Stimulated activated CD8-positive, alpha-beta memory T cell treated with anti-CD3 and anti-CD28 coated beads, Interleukin-7, amount 100 ng/mL, for 24 hours (primary cell): ENCODE measurements at places on chromosomes 1 and 21.

DNA sequence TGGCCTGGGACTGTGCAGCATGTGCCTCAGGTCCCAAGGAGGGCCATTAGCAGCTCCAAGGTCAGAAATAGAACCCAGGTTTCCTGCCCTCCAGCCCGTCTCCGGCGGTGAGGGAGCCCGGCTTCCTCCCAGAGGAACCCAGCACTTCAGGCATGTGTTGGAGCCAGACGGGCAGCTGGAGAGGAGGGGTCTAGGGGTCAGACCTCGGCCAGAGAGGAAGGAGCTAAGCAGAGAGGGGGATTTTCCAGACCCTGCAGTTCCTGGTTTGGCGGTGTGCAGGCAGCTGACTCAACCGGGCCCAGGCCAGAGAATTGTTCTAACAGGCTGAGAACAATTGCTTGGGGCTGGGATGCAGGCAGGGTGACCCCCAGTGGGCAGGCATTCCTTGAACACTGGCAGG lies 37.1 kb downstream of the HSPG2 start:
- DNase-seq = no peak

DNA sequence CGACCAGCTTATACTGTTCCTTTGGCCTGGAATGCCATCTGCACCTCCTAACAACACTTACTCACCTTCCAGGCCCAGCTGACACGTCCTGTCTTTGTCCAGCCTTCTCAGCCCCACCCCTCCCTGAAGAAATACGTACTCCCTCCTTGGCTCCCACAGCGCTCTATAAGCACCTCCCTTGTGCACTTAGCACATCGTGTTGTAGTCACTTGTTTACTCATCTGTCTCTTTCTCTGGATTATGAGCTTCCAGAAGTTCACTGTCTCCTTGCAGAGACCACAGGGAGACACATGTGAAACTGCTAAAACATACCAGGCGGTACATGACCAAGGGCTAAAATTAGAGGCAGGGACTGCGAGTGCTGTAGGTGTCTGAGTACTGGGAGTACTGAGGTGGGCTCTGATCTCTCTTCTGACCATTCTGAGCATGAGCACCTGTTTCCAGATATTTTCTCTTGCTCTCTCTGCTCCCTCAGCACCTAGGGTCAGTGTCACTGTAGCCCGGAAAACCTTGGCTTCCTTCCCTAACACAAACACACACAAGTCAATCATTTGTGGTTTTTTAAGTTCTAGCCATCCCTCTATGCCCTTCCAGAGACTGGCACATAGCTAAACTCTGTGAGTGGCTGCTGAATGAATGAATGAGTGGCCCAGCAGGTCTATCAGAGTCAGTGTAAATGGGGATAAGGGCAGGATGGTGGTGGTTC lies 5.1 kb downstream of the DCST1 start:
- no peak for DNase-seq

GRCh38 chr1:226738995-226739695 lies at the start of gene ITPKB:
ITPKB (minus strand) TSS chr1:226739282; CDS start chr1:226737458, 1,824 bp downstream.
- DNase-seq = no peak

DNA sequence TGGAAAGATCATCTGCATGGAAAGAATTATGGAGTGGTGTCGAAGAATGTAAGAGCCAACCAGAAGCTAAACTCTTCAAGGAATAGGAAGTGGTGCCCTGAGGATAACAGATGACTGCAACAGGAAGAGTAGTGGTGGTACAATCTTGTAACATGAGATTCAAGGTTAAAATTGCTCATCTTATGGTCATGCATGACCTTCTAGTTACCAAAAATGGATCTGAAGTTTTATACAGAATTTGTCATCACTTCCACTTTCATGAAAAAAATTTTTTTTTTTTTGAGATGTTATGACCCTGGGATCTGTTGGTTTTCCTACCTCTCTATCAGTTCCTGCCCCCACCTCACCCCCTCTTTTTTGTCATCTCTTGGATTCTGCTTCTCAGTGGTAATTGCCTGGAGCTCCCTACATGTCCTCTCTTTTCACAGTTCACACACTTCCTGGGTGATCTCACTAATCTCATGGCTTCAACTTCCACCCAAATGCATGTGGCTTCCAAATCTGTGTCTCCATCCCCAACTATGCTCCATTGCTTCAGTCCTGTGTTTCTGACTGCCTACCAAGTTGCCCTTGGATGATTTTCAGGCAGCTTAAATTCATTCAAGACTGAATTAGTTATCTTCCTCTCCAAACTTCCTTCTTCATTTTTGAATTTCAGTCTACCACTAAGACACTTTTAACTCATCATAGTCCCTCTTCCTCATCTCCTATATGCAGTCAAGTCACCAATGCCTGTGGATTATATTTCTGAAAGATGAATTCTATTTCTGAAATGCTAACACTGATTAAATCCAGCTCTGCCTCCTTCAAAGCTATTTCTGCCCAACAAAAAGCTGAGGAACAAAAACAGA lies 48.4 kb downstream of the SLAMF6 start:
- DNase-seq = no peak

- DNase-seq = no peak
Observed at GRCh38 chr1:3018051-3018471, 3.2 kb upstream of the ACTRT2 start.

GRCh38 chr21:42183374-42184266 lies 35.3 kb upstream of the ABCG1 start:
- no peak for DNase-seq

DNA sequence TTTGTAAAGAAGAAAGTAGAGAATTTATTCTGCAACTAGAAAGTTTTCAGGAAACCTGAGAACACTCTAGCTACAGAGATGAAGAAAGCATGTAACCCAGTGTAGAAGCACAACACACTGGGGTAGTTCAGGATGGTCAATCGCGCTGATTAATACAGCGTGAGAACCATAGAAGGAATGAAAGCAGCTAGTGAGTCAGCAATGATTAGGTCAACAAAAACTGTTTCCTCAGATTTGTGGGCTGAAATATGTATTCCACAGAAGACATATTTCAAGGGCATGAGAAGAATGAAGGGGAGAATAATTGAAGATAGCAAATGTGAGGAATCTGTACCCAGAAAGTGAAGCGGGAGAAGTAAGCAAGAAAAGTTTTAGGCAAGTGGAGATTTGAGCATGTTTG lies 97.8 kb upstream of the ADGRL2 start:
- no peak for DNase-seq

GRCh38 chr1:11068600-11069473 lies 9.0 kb upstream of the SRM start:
- DNase-seq = no peak

- no peak for DNase-seq
Observed at GRCh38 chr1:87134625-87135328, 193.9 kb upstream of the LMO4 start.

GRCh38 chr1:151372058-151372934 lies at the start of gene SELENBP1:
SELENBP1 (minus strand) TSS chr1:151372705; CDS start chr1:151372641, 64 bp downstream.
- DNase-seq = no peak

DNA sequence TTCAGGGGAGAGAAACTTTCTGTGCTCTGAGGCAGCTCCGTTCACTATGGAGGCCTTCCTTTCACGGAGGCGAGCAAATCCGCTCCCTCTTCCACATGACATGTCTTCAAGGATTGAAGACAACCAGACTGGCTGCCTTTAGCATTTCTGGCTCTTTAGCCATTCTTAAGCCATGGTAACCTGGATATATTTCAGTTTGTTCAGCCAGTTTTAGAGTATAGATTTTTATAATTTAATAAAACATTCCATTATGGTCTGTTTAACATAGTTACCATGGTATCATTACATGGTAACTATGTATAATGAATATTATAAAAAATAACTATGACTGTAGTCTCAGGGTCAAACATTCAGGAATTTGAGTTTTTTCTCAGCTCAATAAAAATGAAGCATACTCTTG lies 54.2 kb upstream of the NFIA start:
- no peak for DNase-seq

DNA sequence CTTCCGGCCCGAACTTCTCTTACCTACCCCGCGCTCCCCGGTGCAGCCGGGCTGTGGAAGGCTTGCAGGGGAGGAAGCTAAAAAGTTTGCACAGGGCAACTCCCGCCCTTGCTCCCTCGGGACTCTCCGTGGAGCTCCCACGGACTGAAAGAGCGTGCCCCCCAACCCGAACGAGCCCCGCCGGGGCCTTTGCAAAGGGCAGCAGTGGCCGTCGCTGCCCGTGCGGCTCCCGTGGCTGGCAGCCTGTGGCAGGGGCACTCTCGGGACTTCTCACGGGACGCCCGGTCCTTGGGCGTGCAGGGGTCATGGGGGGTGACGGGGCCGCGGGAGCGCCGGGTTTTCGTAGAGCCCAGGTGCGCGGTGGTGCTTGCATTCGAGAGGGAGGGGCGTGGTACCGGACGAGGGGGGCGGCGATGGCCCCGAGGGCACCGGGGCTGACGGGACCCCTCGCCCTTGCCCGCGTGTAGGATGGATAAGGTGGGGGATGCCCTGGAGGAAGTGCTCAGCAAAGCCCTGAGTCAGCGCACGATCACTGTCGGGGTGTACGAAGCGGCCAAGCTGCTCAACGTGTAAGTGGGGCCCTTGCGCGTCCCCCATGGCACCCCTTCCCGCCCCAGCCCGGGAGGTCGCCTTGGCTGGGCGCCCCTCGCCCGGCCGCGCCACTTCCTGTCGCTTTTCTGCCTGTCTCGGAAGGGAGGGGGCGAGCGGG lies 711 bp downstream of the GADD45A start:
- peak; percentile 37 for DNase-seq

GRCh38 chr21:33815143-33815707 lies 100.4 kb downstream of the ATP5PO start:
- no peak for DNase-seq

GRCh38 chr1:241181971-241182370 lies 175.0 kb downstream of the RGS7 start:
- no peak for DNase-seq

DNA sequence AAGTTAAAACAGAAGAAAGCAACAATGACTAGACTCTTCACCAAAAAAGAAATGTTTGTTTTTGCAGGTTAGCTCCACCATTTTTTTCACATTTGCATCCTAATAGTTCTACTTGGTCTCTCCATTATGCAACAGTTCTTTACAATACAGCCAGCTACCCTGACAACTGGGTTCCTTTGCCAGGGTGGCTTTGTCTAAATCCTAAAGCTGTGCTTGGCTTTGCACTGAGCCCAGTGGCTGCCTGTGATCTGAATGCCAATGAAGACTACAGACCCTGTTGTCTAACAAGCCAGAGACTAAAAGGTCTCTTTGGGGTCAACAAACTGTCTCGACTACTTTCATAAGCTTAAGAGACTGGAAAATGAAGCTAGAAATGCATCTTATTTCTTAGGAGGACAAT lies 112.0 kb downstream of the AKT3 start:
- DNase-seq = no peak

DNA sequence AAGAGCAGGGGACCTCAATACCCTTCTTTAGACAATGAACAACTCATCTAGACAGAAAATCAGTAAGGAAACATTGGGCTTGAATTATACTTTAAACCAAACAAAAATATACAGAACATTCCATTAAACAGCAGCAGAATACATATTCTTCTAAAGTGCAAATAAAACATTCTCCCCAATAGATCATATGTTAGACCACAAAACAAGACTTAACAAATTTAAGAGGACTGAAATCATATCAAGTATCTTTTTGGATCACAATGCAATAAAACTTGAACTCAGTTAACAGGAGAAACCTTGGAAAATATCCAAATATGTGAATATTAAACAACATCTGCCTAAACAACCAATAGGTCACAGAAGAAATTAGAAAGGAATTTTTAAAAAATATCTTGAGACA lies 47.7 kb upstream of the HP1BP3 start:
- no peak for DNase-seq

- DNase-seq = no peak
Observed at GRCh38 chr1:176864211-176864610, 300.3 kb downstream of the ASTN1 start.

- DNase-seq = no peak
Observed at GRCh38 chr1:183598386-183598785, 8.1 kb upstream of the NCF2 start.

DNA sequence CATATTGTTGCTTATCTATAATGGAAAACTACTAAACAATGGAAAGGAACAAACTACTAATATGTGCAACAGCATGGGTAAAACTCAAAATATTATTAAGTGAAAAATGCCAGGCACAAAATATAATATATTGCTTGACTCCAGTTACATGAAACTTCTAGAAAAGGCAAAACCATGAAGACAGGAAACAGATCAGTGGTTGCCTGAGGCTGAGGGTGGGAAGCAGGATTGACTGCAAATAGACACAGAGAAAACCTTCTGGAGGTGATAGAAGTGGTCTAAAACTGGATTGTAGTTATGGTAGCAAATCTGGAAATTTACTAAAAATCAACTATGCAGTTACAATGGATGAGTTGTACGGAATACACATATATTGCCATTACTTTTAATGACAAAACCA lies 29.5 kb upstream of the SLC44A3 start:
- no peak for DNase-seq

- no peak for DNase-seq
Observed at GRCh38 chr1:24465638-24466037, 37.0 kb upstream of the RCAN3 start.

- no peak for DNase-seq
Observed at GRCh38 chr1:9665193-9665592, 13.7 kb downstream of the PIK3CD start.

GRCh38 chr1:168733241-168733640 lies 4.2 kb upstream of the DPT start:
- DNase-seq = no peak

DNA sequence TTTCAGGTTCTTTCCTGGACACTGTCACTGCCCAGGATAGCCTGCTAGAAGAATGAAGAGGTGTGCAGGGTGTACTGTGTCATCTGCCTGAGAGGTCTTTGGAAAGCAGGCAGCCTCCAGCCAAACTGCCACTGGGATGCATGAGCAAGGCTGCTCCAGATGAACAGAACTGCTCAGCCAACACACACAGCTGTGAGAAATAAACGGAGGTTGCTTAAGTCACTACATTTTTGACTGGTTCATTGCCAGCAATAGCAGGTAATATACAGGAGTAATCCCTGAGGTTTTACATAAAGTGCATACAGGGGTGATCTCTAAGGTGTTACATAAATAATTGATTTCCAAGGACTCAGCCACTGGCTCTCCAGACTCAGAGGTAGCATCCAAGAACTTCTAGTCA lies 516.9 kb downstream of the BRINP3 start:
- DNase-seq = no peak

- DNase-seq = no peak
Observed at GRCh38 chr21:14554948-14555347, 8.8 kb upstream of the SAMSN1 start.

DNA sequence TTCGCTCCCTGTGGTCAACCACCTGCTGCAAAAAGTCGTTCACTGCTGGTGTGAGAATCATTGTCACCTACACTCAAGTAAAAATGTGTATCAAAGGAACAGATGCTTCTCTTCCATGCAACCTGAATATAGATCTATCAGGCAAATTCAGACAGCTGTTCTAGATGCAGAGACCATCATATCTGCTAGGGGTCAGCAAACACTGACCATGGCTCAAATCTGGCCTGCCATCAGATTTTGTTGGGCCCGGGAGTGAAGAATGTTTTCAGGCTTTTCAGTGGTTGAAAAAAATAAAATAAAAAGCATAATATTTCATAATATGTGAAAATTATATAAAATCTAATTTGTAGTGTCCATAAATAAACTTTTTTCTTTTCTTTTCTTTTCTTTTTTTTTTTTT lies 199.6 kb downstream of the RGS7 start:
- DNase-seq = no peak

- no peak for DNase-seq
Observed at GRCh38 chr1:194103101-194103500, 916.7 kb upstream of the B3GALT2 start.

- no peak for DNase-seq
Observed at GRCh38 chr21:45512626-45513002, 29.6 kb downstream of the SLC19A1 start.

GRCh38 chr1:192914092-192914491 lies 105.3 kb downstream of the RGS2 start:
- no peak for DNase-seq
